ENCODE measurements at places on chromosomes 4 and X.

DNA sequence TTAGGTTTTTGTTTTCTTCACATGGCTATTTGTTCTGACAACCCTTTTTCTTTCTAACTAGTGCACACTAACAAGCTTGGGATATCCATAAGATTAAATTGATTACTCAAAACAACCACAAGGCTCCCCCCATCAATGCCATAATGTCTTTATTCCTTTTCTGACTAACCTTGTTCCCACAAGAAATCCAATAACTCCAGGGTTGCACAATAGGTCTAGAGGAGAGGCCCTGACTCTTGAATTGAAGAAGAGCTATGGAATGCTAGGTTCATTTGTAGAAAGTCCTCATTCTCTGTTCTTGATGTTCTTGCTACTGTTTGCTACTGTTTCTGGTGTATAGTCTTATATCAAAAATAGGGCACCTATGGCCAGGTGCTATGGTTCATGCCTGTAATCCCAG is 71.0 kb downstream of the PRRG1 start:
- no peak for DNase-seq

GRCh38 chr4:15847746-15848145 is 69.6 kb downstream of the CD38 start:
- DNase-seq = no peak

- DNase-seq = no peak
Measured at GRCh38 chr4:184375027-184375426, 99.3 kb downstream of the IRF2 start.

GRCh38 chrX:154019061-154019621 is 561 bp downstream of the IRAK1 start:
- no peak for DNase-seq

GRCh38 chr4:1595789-1596325 is 88.3 kb downstream of the FAM53A start:
- DNase-seq = no peak

GRCh38 chr4:25834411-25835107 is 28.2 kb downstream of the SEL1L3 start:
- peak; percentile 75 for DNase-seq

DNA sequence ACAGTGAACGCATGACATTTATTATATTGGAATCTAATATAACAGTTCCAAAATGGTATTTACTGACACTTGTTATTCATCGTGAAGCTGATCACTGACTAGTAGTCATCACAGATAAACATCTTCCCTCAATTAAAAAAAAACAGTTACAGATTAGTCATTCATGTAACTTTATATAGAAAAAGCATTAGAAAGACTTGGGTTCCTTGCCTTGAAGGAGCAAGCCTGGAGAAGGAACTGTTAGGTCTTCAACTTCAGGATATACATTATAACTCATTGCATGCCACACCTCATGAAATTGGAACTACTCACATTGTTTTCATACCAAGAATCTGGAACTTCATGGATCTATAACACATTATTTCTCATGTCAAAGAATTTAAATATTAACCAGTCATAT is 317.7 kb downstream of the CCSER1 start:
- no peak for DNase-seq

DNA sequence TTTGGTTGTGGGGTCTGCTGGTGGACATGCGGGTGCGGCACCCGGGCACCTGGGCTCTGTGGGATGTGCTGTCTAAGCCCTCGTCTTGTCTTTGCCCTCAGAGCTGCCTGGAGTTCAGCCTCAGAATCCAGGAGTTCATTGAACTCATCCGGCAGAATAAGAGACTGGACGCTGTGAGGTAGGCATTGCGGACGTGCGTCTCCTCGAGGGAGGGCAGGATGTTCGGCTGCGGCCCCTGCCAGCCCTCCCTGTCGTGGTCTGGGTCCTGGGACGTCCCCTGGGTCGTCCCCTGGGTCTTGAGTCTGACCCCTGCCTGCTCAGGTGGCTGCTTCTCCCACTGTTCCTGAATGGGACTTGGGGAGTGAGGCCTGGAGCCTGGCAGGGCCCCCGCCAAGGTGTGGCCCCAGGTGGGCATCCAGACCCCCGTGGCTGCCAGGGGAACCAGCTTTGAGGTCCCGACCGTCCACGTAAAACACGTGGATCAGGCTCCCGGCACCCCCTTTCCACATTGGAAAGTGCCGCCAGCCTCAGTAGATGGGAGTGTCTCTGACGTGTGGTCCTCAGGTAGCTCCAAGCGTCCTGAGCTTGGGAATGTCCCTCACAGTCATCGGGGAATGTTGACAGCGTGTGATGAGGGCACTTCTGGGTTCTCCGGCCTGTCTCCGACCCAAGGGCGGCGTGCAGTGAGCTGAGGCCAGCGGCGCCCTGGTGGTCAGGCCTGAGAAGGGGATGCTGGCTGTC is 19.3 kb upstream of the UVSSA start:
- DNase-seq = no peak

Measured in WERI-Rb-1 (cell line).